Regular cardiac myocyte (primary cell): ENCODE measurements at places on chromosomes 6 and 20. TPM values are rescaled to one million over a fixed set of nuclear protein-coding genes. Genes with fewer than 3 reads are reported as not detected.

Gene PPIL6
- total RNA-seq, result 1.9 and 6.5 TPM in 2 replicates

Gene FAM209B
- total RNA-seq, result not detected in 2 replicates

Gene TFAP2B
- total RNA-seq, result under 0.01 TPM in 2 replicates

Gene SLC26A8
- total RNA-seq, result not detected in 2 replicates

Gene ABHD16B
- not detected in 2 replicates for total RNA-seq

Gene ANKRD66
- not detected in 2 replicates for total RNA-seq

Gene SPINT3
- total RNA-seq, result not detected in 2 replicates

Gene GPLD1
- total RNA-seq, result 0.28 and 0.38 TPM in 2 replicates

Gene LY6G6C
- under 0.01 TPM in 1 of 2 replicates, not detected in the other for total RNA-seq

Gene NKX2-4
- total RNA-seq, result not detected in 2 replicates

Gene OR2J3
- total RNA-seq, result not detected in 2 replicates

Gene EYA4
- 0.19 and 2.0 TPM in 2 replicates for total RNA-seq

Gene SLC24A3
- 0.77 and 1.4 TPM in 2 replicates for total RNA-seq

Gene GUCA1A
- not detected in 2 replicates for total RNA-seq

Gene PHF3
- 34.3 and 60.6 TPM in 2 replicates for total RNA-seq

Gene CLIC5
- under 0.01 TPM in 1 of 2 replicates, not detected in the other for total RNA-seq

Gene ENPP5
- total RNA-seq, result 0.19 and 5.6 TPM in 2 replicates

Gene NR2E1
- not detected in 2 replicates for total RNA-seq

Gene HAO1
- not detected in 2 replicates for total RNA-seq

Gene POLR1C
- 24.0 and 39.5 TPM in 2 replicates for total RNA-seq

Gene TOX2
- 1.4 and 2.1 TPM in 2 replicates for total RNA-seq

Gene SRC
- total RNA-seq, result 7.5 and 11.0 TPM in 2 replicates

Gene TRPC4AP
- total RNA-seq, result 82.3 and 120 TPM in 2 replicates

Gene CBFA2T2
- total RNA-seq, result 3.3 and 3.7 TPM in 2 replicates

Gene MLIP
- total RNA-seq, result not detected in 2 replicates

Gene PPP1R18
- total RNA-seq, result 46.8 and 48.5 TPM in 2 replicates

Gene FOXQ1
- not detected in 2 replicates for total RNA-seq

Gene C6orf58
- total RNA-seq, result 0.19 TPM in 1 of 2 replicates, not detected in the other

Gene GINS1
- total RNA-seq, result 3.1 and 29.3 TPM in 2 replicates

Gene XKR7
- under 0.01 TPM in 1 of 2 replicates, not detected in the other for total RNA-seq

Gene CRIP3
- total RNA-seq, result not detected in 2 replicates

Gene PRR18
- not detected in 2 replicates for total RNA-seq

Gene OR12D3
- not detected in 2 replicates for total RNA-seq

Gene TUBB1
- not detected in 2 replicates for total RNA-seq

Gene SMOC2
- 0.28 TPM in 1 of 2 replicates, not detected in the other for total RNA-seq

Gene SEL1L2
- total RNA-seq, result not detected in 2 replicates

Gene LY6G5B
- total RNA-seq, result 2.0 and 2.3 TPM in 2 replicates

Gene CEP57L1
- 24.0 and 29.1 TPM in 2 replicates for total RNA-seq

Gene DSTN
- total RNA-seq, result 368 and 460 TPM in 2 replicates

Gene ACSS1
- total RNA-seq, result 2.3 and 6.8 TPM in 2 replicates

Gene WFDC2
- not detected in 2 replicates for total RNA-seq

Gene SNX5
- 78.1 and 118 TPM in 2 replicates for total RNA-seq
